Uterine smooth muscle cell (primary cell): ENCODE measurements at places on chromosomes 3 and 15. TPM values are rescaled to one million over a fixed set of nuclear protein-coding genes. Genes with fewer than 3 reads are reported as not detected.

PGBD4 gene
- total RNA-seq = 2.0 and 2.6 TPM in 2 replicates

PROS1 gene
- 20.1 and 36.1 TPM in 2 replicates for total RNA-seq

ROBO1 gene
- total RNA-seq = 37.1 and 63.6 TPM in 2 replicates

ROPN1 gene
- not detected in 2 replicates for total RNA-seq

PARP15 gene
- total RNA-seq = under 0.01 and 0.11 TPM in 2 replicates

CFAP100 gene
- not detected in 2 replicates for total RNA-seq

RPUSD3 gene
- 32.5 and 36.2 TPM in 2 replicates for total RNA-seq

KNG1 gene
- not detected in 2 replicates for total RNA-seq

SLC6A1 gene
- not detected in 2 replicates for total RNA-seq

FANCD2OS gene
- total RNA-seq = not detected in 2 replicates

GOLGA6L10 gene
- total RNA-seq = 0.11 and 1.00 TPM in 2 replicates

PCNP gene
- total RNA-seq = 116 and 119 TPM in 2 replicates

GOLGA8J gene
- total RNA-seq = under 0.01 and 0.11 TPM in 2 replicates
